ENCODE measurements at places on chromosomes 7 and 10.

GRCh38 chr7:64951250-64951848 is 39.5 kb downstream of the ZNF117 start:
- DNase-seq: no peak

DNA sequence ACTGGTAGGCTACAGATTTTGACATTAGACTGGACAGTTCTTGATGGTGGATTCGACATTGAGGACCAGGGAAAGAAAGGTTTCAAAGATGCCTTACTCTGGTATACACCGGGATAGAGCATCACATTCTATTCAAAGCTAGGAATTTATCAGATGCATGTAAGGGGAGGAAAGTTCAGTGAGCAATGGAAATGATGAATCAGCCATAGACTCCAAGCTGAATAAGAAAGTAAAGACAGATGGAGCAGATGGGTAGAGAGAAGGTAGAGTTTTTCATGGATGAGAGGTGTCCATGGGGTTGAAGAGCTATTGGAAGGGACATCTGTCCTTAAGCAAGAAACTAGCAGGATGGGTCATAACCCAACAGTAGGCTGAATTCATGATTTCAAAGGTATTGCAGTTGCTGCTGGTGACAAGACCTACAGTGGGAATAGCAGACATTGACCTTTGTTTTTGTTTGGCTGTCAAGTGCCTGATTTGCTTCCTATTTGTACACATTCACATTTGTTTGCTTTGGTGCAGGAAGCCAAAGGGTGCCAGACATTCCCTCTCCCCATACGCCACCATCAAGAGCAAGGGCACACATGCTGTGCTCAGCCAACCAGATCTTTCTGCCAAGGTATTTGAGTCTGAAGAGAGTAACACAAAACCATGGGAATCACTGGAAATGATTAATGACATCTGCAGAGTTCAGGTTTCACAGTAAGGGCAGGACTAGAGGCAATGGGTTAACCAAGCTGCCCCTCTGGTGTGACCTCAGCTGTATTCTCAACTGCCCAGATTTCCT is 8.6 kb upstream of the CACUL1 start:
- DNase-seq: no peak

DNA sequence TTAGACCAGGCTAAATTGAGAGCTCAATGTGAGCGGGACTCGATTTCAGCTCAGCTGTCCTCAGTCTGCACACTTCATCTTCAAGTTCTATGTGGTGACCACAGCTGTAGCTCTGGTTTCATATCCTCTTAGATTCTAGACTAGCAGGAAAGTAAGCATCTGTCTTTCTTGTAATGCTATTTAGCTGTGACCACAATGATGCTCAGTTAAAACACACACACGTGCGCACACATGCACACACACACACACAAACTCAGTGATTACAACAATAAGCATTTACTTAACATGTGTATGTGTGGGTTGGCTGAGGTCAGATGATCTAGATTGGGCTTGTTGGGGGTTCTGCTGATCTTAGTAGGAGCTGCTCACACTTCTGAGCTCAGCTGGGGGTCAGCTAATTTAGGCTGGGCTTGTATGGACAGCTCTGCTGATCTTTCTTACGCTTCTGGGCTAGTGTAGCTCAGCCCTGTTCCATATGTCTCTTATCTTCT is 82.5 kb downstream of the ZNF365 start:
- DNase-seq: no peak

GRCh38 chr10:21195252-21195651 is 298.1 kb upstream of the NEBL start:
- DNase-seq: no peak

DNA sequence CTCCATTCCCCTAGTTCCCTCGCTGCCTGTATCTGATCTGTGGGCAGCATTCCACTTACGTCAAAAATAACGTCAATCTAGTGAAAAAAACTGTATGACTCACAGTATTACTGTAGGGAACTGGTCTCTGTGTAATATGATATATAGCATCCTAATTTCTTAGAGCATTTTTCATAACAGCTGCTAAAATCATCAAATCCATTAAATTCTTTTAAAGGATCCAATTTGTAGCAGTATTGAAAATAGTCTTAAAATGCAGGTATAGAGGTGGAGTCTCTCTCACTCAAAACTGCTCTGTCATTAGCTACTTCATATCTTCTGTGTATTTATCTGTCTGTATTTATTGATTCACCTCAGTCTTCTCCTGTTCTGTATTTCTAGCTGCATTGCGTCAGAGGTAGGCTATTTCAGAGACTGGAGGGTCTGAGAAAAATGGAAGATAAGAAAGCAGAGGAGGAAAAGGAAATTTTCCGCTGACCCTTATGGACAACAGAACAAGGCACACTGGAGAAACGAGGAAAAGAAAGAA is 59.9 kb downstream of the PON1 start:
- no peak for DNase-seq

All from activated CD8-positive, alpha-beta memory T cell treated with anti-CD3 and anti-CD28 coated beads, Interleukin-2, amount 50 U/mL, for 48 hours (primary cell).